ENCODE measurements at places on chromosomes 11 and 22. TPM values are rescaled to one million over a fixed set of nuclear protein-coding genes. Genes with fewer than 3 reads are reported as not detected.

The PHOX2A gene
- total RNA-seq = not detected

The MMP12 gene
- not detected for total RNA-seq

The GAL gene
- total RNA-seq = 16.5 TPM

The EHF gene
- total RNA-seq = 0.51 TPM

The SPI1 gene
- 0.31 TPM for total RNA-seq

The DCUN1D5 gene
- total RNA-seq = 68.3 TPM

The MS4A14 gene
- not detected for total RNA-seq

The C1QTNF5 gene
- not detected for total RNA-seq

The ARHGAP42 gene
- total RNA-seq = 7.1 TPM

The ST14 gene
- total RNA-seq = 1.8 TPM

The GRM5 gene
- total RNA-seq = 0.03 TPM

The NOX4 gene
- total RNA-seq = not detected

The TSGA10IP gene
- not detected for total RNA-seq

The TRABD gene
- 55.7 TPM for total RNA-seq

The MRGPRE gene
- total RNA-seq = 0.13 TPM

The LDLRAD3 gene
- 28.1 TPM for total RNA-seq

The SHANK2 gene
- 1.7 TPM for total RNA-seq

The SLC22A8 gene
- total RNA-seq = not detected

The MIF gene
- total RNA-seq = 936 TPM

The AQP11 gene
- total RNA-seq = 2.3 TPM

The C11orf91 gene
- total RNA-seq = 1.3 TPM

The ADAMTS8 gene
- total RNA-seq = 0.15 TPM

The LRRN4CL gene
- 0.13 TPM for total RNA-seq

The CYB5R2 gene
- 46.3 TPM for total RNA-seq

The HPX gene
- 1.0 TPM for total RNA-seq

The LRRC32 gene
- 0.15 TPM for total RNA-seq

The BATF2 gene
- total RNA-seq = 1.6 TPM

The PKDREJ gene
- not detected for total RNA-seq

The PIH1D2 gene
- 3.0 TPM for total RNA-seq

The BRSK2 gene
- 32.2 TPM for total RNA-seq

The NCR3LG1 gene
- total RNA-seq = 8.6 TPM

The TPBGL gene
- total RNA-seq = 0.54 TPM

The SSH3 gene
- 79.8 TPM for total RNA-seq

The SLC5A1 gene
- total RNA-seq = 0.03 TPM

The CSF2RB gene
- not detected for total RNA-seq

The PLAAT4 gene
- total RNA-seq = 15.2 TPM

The OR8D1 gene
- total RNA-seq = not detected

The CTSW gene
- not detected for total RNA-seq

The UQCC3 gene
- 7.4 TPM for total RNA-seq

The ZC3H12C gene
- 13.5 TPM for total RNA-seq

The ADORA2A gene
- 11.5 TPM for total RNA-seq

The GTSE1 gene
- total RNA-seq = 36.2 TPM

The TP53AIP1 gene
- 0.08 TPM for total RNA-seq

The CFAP300 gene
- 6.4 TPM for total RNA-seq

The MPEG1 gene
- 0.08 TPM for total RNA-seq

The MS4A6A gene
- not detected for total RNA-seq

The RTN4R gene
- total RNA-seq = 16.3 TPM

The MS4A4A gene
- not detected for total RNA-seq

The BLID gene
- 0.41 TPM for total RNA-seq

The SLC22A25 gene
- not detected for total RNA-seq

The ANKK1 gene
- total RNA-seq = 0.08 TPM
